ENCODE measurements at places on chromosomes 1 and 21.

GRCh38 chr1:167409183-167409582, 109.1 kb downstream of the CD247 start:
- DNase-seq = no peak

DNA sequence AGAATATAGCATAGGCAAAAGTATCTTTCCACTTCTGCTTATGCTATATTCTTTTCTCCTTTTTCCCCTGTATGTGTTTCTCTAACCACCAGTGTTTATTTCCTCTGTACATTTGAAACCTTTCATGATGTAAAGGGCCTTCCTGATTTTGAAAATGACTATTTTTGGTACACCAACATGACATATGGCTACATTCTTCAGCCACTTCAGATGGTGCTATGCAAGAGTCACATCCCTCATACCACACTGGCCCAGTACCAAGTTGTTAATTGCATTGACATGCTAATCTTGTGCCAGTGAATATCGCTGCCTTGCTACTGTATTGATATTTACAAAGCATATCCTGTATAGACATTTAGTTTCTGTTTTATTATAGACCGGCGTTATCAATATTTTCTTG, 408.7 kb downstream of the NCAM2 start:
- no peak for DNase-seq

DNA sequence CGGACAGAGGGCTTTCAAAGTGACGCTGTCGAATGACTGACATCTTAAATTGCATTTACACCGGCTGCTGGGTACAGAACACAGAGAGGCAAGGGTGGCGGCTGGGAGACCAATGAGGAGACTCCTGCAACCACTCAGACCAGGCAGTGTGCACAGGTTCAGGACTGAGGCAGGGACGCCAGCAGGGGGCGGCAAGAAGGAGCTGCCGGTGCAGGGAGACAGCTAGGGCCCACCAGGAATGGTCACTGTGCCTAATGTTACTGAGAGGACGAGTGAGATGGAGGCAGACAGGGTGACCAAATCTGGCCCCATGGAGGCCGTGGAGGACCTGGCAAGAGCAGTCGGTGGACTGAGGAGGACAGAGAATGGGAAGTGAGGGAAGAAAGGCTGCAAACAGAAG, 23.5 kb downstream of the GLIS1 start:
- no peak for DNase-seq

DNA sequence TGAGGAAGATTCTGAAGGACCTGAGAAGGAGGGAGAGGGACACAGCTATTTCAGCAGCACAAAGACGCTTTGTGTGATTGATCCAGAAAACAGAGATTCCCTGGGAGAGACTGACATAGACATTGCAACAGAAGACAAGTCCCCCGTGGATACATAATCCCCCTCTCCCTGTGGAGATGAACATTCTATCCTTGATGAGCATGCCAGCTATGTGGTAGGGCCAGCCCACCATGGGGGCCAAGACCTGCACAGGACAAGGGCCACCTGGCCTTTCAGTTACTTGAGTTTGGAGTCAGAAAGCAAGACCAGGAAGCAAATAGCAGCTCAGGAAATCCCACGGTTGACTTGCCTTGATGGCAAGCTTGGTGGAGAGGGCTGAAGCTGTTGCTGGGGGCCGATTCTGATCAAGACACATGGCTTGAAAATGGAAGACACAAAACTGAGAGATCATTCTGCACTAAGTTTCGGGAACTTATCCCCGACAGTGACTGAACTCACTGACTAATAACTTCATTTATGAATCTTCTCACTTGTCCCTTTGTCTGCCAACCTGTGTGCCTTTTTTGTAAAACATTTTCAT, 161.3 kb upstream of the SGIP1 start:
- DNase-seq = no peak

DNA sequence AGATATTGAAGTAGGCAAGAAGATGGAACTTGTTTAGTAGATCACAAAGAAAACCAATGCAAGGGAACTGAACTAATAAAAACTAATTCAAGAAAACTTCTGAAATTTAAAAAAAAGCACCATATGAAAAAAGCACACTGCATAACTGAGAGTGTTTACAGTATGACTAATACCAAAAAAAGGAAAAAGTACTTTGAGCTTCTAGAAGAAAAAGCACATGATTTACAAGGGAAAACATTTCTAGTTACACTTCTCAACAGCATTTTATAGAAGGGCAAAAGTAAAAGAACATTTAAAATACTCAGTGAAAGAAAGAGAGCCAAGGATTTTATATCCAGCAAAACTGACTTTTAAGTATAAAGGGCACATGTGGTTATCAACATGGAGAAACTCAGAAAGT, 233.6 kb downstream of the RPS6KC1 start:
- DNase-seq = no peak

GRCh38 chr1:18891426-18891780, 11.0 kb downstream of the ALDH4A1 start:
- no peak for DNase-seq

DNA sequence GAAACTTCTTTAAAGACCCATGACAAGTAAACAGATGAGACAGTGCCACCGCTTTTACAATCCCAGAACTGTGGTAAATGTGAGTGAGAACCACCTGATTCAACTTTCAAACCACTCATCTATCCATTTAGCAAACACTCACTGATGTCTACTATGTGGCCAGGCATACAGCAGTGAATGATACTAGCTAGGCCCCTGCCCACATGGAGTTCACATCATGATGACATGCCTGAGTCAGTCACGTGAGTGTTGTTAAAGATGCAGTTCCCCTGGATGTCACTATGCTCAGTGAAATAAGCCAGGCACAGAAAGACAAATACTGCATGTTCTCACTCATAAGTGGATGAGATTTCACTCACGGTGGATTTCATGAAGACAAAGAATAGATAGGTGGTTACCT, 28.4 kb downstream of the STX6 start:
- DNase-seq = no peak

DNA sequence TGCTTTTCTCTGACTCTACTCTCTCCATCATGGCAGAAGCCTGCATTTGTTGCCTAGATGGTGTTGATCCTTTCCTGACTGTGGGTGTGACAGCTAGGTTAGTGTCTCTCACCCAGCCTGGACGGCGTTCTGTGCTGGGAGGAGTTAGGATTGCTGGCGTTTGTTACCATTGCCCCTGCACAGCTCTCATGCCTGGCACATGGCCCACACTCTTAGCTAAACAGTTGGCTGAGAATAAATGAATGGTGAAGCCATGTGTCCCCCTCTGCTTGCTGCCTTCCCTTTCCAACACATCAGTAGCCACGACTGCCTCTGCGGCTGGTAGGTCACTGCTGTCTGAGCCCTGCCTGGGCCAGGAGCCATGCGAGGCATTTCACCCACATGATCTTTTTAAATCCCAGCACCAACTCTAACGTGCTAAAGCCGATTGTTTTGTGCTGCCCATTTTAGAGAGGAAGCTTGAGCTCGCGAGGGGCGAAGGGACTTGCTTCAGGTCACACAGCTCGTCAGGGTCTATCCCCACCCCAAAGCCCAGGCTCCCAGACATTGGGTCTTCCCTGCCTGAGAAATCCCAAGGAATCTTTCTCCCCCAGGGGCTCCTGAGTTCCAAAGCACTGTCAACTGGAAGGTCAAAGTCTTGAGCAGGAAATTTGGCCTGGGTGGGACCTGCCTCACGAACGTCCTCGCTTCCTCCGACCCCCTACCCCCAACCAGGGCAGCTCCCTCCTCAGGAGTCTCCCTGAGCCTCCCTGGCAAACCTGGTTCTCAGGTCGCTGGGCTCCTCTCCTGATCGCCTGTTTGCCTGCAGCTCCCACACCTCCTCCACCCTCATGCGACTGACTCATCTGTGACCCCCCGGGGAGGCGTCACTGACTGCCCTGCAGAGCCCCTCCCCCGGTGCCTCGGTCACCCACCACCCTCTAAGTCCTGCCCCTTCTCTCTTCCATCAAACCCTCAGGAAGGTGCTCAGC, 271.7 kb upstream of the C1orf174 start:
- DNase-seq = no peak

GRCh38 chr1:119917304-119918055, 21.2 kb upstream of the ADAM30 start:
- DNase-seq = no peak

- no peak for DNase-seq
These were observed 24.4 kb downstream of the SZRD1 start for GRCh38 chr1:16391411-16391810.

DNA sequence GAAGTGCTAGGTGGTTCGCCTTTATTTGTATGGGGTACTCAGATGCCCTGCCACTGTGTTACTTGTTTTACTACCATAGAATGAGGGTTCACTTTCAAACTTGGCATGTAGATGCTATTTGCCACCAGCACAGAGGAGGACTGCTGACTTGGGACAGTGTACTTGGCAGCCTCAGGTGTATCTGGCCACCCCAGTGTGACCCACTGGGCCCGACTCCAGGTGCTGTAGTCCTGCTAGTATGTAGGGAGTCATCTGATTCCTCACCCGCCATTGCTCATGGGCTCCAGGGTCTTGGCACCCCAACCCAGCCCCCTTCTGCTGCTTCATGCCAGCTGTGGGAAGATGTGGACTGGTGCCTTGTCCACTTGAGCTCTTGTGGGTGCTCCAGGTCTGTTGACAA, 40.0 kb downstream of the ZNF678 start:
- DNase-seq = no peak

Data from activated T-cell treated with anti-CD3 and anti-CD28 coated beads for 4 hours (primary cell).